Dorsolateral prefrontal cortex (tissue), 122 donors: ENCODE measurements at places on chromosomes 6 and 20.

DNA sequence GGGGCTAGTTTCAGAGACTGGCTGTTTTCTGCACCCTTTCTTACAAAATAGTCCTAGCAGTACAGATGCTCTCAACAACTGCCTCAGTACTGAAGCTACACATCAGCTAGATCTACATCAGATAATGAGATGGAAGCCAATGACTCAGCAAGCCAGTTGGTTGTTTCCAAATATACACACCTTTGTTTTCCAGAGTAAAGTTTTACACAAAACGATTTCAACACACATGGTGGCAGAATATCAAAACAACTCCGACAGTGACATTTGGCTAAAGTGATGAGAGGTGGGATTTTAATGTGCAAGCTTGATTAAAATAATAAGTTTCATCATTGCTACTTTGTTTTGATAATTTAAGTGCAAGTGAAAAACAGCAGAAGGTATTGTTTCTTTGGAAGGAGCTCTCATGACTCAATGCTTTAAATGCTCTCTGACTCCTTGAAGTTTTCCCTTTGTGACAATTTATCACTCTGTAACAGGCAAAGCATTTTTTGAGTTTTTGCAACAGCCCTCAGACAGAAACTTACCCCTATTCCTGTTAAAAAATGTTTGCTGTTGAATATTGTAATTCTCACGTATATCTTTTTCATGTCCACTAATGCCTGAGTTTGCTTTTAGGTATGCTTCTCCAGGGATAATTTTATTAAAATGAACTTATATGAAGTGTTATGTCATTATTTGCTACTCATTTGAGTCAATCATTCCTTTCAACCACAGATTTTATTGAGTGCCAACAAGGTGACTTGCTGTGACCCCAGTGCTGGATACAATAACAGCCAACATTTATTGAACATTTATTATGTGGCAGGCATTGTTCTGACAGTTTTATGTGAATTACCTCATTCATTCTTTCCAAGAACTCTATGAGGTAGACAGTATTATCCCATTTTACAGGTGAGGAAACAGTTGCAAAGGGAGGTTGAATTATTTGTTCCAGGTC lies 882.0 kb downstream of the TFAP2A start:
- DNase-seq = no peak

- DNase-seq = no peak
These were observed 105.4 kb downstream of the OGFRL1 start for GRCh38 chr6:71393981-71394432.

GRCh38 chr6:17233531-17233930 lies 47.6 kb upstream of the RBM24 start:
- DNase-seq = no peak

- DNase-seq = peak; percentile 64
These were observed 37.1 kb downstream of the CD109 start for GRCh38 chr6:73732845-73733675.

DNA sequence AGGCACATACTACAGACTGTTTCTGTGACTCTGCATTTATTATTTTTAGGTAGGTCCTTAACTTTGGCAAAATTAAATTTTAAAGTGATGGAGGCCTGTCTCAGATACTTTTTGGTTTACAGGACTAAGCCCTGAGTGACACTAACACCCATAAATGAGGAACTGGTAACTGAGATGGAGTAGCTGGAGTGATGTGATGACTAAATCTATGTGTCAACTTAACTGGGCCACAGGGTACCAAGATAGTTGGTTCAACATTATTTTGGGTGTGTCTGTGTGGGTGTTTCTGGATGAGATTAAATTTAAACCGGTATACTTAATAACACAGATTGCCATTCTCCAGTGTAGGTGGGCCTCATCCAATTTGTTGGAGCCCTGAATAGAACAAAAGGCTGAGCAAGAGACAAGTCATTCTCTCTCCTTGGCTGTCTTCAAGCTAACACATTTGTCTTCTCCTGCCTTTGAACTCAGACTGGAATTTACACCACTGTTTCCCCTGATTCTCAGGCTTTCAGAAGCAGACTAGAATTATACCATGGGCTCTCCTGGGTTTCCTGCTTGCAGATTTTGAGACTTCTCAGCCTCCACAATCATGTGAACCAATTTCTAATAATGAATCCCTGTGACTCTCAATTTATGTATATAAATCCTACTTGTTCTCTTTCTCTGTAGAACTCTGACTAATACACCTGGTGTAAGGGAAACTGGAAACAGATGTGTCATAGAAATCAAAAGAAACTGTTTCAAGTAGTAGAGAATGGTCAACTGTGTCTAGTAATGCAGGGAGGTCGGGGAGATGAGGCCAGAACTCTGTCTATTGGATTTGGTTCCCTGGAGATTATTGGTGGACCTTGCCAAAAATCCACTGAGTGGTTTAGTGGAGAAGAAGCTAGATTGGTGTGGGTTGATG lies 579.2 kb downstream of the EPM2A start:
- no peak for DNase-seq
